ENCODE measurements at places on chromosomes 4 and X.

DNA sequence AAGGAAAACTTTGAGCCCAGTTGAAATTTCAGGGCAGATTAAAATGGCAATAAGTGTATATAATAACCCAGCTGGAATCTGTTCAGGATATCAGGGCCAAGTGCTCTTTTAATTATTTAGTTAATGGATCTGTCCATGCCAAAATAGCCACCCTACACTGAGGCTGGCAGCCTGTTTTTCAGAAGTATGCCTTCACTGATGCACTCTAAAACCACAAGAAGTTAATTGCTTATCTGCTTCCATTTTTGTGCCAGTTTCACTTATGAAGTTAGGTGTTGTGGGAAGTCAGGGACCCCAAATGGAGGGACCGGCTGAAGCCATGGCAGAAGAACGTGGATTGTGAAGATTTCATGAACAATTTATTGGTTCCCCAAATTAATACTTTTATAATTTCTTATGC is 960.3 kb downstream of the C4orf33 start:
- DNase-seq = no peak

GRCh38 chrX:129957241-129958082 is 25.0 kb upstream of the BCORL1 start:
- peak; percentile 55 for DNase-seq

DNA sequence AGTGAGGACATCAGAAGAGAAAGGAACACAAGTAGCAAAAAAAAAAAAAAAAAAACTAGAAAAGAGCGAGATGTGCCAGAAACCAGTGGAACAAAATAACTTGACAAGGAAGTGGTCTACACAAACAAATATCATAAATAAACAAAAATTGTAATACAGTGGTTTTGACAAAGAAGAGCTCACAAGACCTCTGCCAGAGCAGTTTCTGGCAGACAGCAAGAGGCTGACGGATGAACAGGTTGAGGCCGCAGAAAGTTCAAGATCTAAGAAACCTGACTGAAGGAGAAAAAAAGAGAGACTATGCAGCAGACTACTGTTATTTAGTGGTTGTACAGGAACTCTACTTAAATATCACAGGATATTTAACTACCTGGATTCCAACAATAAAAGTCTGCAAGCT is 66.2 kb downstream of the MAB21L2 start:
- DNase-seq = no peak

DNA sequence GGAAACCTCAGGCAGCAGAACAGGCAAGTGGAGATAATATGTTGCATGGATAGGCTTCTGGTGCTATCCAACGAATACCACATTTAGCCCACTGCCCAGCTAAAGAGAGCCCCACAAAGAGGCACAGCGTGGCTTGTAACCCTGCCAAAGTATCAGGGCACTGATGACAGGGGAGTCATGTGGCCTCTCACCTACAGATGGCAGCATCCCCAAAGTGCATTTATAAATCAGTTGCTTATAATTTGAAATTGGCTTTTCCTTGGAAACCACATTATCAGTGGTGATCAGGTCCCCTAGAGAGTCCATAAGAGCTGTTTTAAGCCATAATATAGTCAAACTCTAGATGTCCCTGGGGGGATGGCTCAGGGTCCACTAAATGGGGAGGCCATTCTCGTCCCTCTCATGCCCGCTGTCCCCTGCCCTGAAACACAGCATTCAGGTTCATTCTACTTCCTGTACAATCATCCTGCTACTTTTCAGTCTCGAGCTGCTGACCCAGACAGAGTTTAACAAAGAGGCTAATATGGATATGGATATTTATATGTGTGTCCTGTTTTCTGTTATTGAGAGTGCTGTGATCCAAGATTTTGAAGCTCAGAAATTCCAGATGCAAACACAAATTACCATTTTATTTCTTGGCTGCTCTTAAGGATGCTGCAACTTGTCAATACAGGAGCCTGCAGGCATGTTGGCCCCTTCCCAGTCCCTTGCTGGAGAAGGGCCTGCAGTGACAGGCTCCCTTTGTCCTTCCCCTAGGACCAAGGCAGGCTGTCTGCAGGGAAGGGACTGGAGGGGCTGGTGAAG is 28.5 kb downstream of the SRPX start:
- DNase-seq = no peak

- no peak for DNase-seq
Measured at GRCh38 chr4:169024762-169025161, 14.7 kb upstream of the CBR4 start.

DNA sequence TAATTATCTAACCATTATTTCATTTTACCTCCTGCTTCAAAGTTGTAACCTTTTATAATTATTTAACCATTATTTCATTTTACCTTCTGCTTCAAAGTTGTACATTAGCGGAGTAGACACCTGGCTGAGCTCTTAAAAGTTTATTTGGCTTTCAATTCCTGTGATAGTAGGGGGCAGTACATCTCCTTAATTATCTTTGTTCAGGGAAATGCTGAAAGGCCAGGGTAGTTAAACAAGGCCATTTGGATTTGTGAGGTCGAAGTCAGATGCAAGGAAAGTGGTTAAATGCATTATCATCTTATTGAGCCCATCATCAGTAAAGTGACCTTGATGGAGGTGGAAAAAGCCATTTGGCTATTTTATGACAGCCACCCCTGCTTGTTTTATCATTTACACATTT is 210.6 kb downstream of the TENM3 start:
- DNase-seq = no peak

DNA sequence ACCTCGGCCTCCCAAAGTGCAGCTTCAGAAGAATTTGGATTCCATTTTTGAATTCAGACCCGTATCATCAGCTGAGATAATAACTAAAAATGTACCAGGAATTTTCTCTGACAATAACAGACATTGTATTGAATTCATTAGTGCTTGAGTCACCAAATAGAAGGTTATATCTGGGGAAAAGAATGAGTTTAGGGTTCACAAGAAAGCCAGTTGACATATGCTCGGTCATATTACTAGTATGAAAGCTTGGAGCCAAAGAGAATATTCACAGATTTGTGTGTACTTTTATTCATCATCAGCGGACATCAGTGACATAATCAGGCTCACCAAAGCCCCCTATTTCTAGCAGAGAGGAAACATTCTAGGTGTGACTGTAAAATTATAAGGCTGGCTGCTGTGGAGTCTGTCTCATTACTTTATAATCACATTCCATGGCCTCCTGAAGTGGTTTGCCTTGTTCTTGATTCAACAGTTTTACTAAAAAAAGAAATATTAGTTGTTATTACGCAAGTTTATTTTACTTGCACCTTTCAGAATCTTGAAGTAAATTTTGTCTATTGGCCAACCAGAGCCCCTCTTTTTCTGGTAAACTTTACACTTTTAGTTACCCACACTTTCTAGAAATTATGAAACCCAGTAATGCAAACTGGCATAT is 14.6 kb upstream of the DCTD start:
- no peak for DNase-seq

DNA sequence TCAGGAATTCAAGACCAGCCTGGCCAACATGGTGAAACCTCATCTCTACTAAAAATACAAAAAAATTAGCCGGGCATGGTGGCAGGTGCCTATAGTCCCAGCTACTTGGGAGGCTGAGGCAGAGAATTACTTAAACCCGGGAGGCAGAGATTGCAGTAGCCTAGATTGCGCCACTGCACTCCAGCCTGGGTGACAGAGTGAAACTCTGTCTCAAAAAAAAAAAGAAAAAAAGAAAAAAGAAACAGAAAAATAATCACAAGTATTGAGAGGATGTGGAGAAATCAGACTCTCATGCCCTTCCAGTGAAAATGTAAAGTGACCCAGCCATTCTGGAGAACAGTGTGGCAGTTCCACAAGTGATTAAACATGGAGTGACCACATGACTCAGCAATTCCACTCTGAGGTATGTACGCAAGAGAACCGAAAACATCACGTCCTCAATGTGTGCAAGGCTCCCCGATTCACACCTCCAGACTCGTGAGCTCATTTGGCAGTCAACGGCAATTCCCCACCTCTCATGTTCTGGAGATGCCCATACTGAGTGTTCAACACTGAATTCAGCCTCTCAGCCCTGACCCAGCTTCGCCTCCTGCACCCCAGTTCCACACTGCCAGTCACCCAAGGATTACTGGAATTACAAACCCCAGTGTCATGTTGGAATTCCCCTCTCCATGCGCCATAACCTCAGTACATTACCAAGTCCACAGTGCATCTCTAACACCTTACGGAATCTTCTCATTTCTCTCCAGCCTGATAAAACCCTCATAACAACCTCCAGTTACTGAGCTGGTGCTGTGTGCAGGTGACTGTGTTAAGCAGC is 21.1 kb downstream of the ACOX3 start:
- peak; percentile 78 for DNase-seq

- DNase-seq = no peak
Measured at GRCh38 chr4:128484896-128485295, 197.3 kb upstream of the PGRMC2 start.

- DNase-seq = no peak
Measured at GRCh38 chrX:9370893-9371292, 94.0 kb upstream of the TBL1X start.

Measured in activated CD4-positive, alpha-beta T cell treated with anti-CD3 and anti-CD28 coated beads, Interleukin-2, amount 50 U/mL, for 48 hours (primary cell).